ENCODE measurements at places on chromosomes 5 and 9. TPM values are rescaled to one million over a fixed set of nuclear protein-coding genes. Genes with fewer than 3 reads are reported as not detected.

The IL4 gene
- not detected for polyA plus RNA-seq

- DNase-seq = no peak
Measured at GRCh38 chr5:104345222-104346016, 782.8 kb upstream of the NUDT12 start.

- DNase-seq = no peak
Measured at GRCh38 chr5:59660737-59661136, 232.8 kb downstream of the PDE4D start.

DNA sequence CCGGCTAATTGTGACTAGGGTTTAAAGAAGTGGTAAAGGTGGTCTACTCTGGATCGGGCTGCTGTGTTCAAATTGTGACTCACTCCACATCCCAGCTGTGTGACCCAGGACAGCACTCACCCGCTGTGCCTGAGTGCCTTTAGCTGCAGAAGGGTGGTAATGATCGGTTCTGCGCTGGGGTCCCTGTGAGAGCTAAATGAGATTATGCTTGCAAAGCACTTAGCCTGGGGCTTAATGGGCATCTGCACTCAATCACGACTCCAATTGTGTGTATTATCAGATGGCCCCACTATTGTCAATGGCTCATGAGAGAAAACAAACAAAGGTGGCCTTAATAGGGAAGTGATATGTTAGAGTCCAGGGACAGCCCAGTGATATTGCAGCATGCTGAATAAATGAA lies 25.1 kb upstream of the TBC1D2 start:
- DNase-seq = no peak

DNA sequence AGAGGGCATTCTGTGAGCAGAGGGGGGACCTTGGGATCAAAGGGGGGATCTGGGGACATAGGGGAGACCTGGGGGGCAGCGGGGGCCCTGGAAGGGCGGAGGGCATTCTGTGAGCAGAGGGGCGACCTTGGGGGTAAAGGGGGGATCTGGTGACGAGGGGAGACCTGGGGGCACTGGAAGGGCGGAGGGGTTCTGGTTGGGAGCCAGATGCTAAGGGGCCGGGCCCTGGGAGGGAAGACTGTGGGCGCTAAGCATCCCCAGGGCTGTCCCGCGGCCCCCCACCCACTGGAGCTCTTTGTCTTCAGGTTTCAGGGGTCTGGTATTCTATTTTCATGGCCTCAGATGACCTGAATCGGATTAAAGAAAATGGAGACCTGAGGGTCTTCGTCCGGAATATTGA lies 748 bp downstream of the LCN9 start:
- DNase-seq = no peak

DNA sequence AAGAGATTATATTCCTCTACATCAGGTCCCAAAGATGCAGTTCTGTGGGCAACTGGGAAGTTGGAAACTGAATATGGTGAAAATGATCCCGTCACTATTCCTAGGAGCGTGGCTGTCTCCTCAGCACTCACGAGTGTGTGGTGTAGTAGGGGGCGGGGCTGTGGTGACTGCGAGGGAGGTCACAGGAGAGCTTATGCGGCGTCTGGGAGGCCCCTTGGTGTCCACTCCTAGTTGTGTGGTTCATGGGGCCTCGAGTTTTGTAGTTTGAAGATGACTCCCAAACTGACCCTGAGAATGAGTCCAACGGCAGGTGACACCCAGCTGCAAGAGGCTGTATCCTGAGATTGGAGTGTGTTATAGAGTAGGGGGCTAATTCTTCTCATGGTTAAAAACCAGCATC lies 68.2 kb downstream of the MVB12B start:
- no peak for DNase-seq

DNA sequence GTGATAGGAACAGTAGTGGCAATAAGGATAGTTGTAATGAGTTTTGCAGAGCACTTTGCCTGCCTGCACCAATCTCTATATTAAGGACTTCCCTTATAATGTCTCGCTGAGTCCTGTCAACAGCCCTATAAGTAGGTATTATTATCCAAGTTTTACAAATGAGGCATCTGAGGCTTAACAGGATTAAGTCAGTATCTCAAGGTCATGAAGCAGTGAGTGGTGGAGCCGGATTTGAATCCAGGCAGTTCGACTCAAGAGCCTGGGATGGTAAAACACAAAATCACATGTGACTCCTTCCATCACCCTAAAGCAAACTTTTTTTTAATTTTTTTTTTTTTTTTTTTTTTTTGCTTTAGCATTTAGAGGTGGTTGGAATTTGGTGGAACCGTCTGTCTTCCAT lies 59.0 kb upstream of the RARS1 start:
- no peak for DNase-seq

GRCh38 chr5:96297290-96297689 lies 135.8 kb downstream of the PCSK1 start:
- DNase-seq = no peak

DNA sequence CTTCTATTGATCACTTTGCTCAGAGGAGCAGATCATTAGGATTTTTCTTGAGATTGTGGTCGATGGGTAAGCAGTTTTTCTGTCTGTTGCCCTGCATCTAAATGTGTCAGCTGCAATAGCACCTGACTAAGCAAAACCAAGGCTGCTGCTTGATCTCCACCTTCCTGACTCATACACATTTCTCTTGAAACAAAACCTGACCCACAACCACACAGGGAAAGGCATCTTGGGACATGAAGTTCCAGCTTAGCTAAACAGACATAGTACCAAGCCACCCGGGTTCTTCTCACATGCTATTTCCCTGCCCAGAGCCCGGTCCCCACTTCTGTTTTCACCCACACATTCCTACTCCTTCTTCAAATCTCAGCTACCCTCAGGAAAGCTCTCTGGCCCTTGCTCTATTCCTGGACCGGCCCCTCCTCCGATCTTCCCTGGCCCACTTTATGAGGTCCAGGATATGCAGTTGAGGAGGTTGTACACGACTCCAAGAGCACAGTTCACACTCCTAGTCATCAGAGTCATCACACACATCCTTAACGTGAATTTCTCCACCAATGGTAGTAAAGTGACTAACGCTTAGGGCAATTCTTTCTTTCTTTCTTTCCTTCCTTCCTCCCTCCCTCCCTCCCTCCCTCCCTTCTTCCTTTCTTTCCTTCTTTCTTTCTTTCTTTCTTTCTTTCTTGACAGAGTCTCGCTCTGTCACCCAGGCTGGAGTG lies 16.0 kb upstream of the ZBTB43 start:
- DNase-seq = no peak

- DNase-seq = no peak
Measured at GRCh38 chr5:112923148-112923917, 1.3 kb upstream of the REEP5 start.

Measured in kidney (tissue), 22 donors.